Fibroblast of skin of abdomen (primary cell): ENCODE measurements at places on chromosomes 4 and X.
A peak's percentile ranks its signal among the peaks of the same experiment; 100 is the strongest.

DNA sequence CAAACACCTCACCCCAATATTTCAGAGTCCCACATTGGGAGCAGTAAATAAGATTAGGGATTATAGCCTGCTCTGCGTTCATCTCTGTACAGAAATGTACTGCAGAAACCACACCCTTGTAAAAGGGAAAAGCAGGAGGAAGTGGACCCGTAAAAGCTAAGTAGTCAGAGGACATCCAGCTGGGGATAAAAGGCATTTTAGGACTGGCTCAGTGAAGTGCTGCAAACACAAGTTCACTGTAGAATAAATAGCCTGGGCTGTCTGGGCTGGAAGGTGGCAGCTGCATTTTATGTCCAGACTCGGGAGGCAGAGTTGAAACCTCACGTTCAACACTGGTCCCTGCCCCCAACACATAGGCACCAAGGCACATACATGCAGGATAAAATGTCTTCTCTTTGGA is 178.7 kb upstream of the FAT1 start:
- no peak for DNase-seq

- peak; percentile 55 for DNase-seq
Observed at GRCh38 chr4:110998320-110998719, 375.4 kb upstream of the PITX2 start.

GRCh38 chr4:13151194-13151593 is 332.9 kb downstream of the RAB28 start:
- no peak for DNase-seq

GRCh38 chr4:7472442-7473013 is 37.8 kb upstream of the PSAPL1 start:
- DNase-seq: no peak

DNA sequence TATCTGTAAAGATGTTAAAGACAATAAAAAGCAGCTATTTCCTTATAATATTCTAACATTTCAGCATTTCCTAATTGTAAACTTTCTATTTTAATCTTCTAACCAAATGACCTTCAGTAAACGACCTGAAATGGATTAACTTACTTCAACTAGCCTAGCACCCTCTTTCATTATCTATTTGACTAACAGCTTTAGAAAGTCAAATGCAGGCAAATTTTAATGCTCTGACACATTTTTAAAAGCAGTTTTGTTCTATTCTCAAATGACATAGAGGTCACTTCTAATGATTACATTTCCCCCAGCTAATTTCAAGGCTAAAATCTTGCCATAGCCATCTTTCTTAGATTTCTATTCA is 41.9 kb downstream of the SLC7A11 start:
- no peak for DNase-seq

GRCh38 chr4:159150396-159150795 is 47.5 kb downstream of the RAPGEF2 start:
- no peak for DNase-seq

GRCh38 chr4:42656679-42656943 is 294 bp downstream of the ATP8A1 start:
- DNase-seq: no peak

GRCh38 chr4:7371210-7371941 is 63.4 kb downstream of the PSAPL1 start:
- DNase-seq: peak; percentile 68

DNA sequence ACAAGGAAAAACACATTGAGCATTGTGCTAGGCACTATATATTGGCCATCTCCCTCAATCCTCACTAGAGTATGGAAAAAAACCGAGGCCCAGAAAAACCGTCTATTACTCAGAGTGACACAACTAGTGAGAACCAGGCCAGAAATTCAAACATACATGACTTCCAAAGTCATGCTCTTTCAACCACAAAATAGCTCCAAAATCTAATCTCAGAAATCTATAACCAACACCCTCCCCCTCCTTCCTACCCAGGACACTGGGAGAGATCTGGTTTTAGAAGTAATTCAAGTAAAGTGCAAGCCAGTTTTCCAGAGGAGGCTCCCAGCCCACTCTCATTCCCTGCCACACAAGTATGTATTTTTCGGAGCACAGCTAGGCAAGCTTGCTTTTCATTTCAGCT is 7.6 kb downstream of the HS3ST1 start:
- peak; percentile 19 for DNase-seq

DNA sequence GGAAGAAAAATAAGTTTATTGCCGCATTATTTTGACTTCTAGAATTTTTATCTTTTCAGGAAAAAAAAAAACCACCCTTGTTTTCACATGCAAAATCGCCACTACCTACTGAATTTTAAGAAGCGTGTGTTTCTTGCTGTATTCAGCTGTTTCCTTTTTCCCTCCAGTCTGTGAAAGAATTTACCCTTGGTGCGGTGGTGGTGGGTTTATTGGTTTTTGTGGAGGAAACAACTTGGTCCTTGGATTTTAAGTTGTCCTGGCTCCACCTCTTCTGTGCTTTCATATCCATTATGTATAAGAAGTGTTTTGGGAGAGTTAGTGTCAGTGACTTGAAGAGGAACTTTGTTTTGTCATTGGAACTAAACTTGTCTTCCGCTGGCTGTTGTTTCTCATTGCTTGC is 8.1 kb downstream of the RAPGEF2 start:
- no peak for DNase-seq
